Left renal cortex interstitium (tissue), 4 donors: ENCODE measurements at places on chromosomes 3 and 15.

GRCh38 chr3:54793171-54793570, 134.7 kb downstream of the LRTM1 start:
- DNase-seq: no peak

- no peak for DNase-seq
Observed at GRCh38 chr3:37772773-37773354, 88.8 kb upstream of the CTDSPL start.

- DNase-seq: no peak
Observed at GRCh38 chr3:127551178-127551577, 39.4 kb downstream of the TPRA1 start.

DNA sequence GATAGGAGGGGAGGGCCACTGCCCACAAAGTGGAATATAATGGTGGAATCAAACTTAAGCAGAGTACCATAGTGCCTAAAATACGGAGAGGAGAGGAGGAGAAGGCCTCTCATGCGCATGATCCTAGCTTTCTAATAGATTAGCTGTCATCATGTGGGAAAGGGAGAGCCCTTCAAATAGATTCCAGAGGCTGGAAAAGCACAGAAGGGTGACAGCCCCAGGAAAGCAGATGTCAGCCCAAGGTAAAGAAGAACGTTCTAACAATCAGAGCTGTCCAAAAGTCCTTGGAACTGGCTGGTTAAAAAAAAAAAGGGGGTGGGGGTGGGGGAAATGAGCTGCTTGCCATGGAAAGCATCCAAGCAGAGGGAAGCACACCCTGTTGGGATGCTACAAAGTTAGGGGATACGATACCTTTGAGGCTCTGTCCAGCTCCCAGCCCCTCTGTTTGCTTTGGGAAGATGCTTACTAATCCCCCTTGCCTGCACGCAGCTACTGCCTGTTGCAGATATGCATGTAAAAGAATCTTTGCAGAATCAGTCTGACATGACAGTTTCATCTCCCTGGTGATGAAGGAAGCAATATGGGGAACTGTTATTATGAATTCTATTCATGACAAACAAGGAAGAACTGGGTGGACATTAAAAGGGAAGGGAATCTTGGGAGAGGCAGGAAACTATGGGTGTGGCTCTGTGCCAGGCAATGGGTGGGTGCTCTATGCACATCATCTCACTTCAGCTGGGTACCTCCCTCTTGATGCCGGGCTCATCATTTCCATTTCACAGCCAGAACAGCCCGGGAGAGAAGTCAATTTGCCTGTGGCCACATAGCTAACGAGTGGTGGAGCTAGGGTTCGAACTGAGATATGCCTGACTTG, 10.1 kb upstream of the LMCD1 start:
- DNase-seq: no peak

DNA sequence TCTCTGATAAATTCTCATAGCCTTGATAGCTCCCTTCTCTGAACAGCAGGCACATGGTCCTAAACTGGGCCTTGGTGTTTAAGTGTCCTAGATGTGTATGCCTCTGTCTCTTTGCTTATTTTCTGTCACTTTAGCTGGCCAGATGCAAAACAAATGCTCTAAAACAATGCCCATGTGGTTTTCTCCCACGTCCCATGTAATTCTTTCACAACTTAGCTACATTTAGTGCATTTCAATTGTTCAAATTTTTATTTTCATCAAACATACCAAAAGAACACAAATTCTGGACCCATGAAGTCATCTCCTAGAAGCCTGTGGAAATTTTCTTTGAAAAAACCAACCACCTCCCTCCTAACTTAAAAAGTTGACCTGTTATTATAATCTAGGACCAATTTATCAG, 491.3 kb upstream of the AGTR1 start:
- DNase-seq: no peak

DNA sequence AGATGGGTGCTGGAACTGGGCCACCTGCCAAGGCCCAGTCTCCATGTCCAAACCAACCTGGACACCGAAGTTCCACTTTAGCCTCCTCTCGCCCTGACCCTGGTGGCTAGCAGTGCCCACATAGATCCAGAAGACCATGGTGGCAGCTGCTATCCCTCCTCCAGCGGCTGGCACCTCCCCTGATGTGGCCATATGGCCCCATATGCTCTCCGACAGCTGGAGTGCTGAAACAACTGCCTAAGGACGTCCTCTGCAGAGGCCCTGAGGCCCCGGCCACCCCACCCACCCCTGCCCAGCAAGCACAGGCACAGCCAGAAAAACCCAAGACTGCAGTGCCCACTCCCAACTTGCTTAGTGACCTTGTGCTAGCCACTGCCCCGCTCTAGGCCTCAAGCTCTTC, 182.3 kb upstream of the LINGO1 start:
- no peak for DNase-seq

- no peak for DNase-seq
Observed at GRCh38 chr15:65385870-65386258, 8.1 kb upstream of the IGDCC3 start.

- no peak for DNase-seq
Observed at GRCh38 chr15:74408815-74409214, 24.9 kb downstream of the SEMA7A start.

- no peak for DNase-seq
Observed at GRCh38 chr15:35723120-35723847, 177.3 kb upstream of the DPH6 start.

GRCh38 chr3:185561958-185562357, 9.6 kb upstream of the LIPH start:
- DNase-seq: no peak

GRCh38 chr3:144487011-144487410, 515.4 kb downstream of the DIPK2A start:
- no peak for DNase-seq

- DNase-seq: no peak
Observed at GRCh38 chr3:51340989-51341636, 44.0 kb upstream of the MANF start.

DNA sequence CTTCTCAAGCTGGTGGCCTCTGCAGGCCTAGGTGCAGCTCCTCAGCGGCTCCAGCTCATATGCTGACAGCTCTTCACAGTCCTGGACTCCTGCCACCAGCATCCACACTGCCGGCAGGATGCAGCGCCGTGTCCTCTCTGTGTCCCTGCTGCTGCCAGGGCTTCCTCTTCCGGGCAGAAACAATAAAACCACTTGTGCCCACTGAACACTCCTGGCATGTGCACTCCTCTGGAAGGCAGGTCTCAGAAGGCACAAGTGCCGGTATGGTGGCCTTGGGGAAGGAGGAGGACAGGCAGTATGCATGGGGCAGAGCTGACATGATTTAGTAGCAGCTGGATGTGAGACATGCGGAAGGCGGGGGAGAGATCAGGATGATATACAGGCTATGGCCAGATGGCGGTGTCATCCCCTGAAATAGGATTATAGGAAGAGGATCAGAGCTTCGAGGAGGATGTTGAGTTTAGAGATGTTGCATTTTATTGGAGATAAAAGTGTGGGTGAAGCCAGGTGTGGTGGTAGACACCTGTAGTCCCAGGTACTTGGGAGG, 7.5 kb upstream of the MAN2A2 start:
- DNase-seq: no peak

GRCh38 chr3:194360568-194360967, 9.0 kb downstream of the LRRC15 start:
- no peak for DNase-seq

- no peak for DNase-seq
Observed at GRCh38 chr15:83477808-83478537, 30.8 kb downstream of the SH3GL3 start.

- DNase-seq: no peak
Observed at GRCh38 chr3:12336099-12336498, 47.2 kb downstream of the PPARG start.

DNA sequence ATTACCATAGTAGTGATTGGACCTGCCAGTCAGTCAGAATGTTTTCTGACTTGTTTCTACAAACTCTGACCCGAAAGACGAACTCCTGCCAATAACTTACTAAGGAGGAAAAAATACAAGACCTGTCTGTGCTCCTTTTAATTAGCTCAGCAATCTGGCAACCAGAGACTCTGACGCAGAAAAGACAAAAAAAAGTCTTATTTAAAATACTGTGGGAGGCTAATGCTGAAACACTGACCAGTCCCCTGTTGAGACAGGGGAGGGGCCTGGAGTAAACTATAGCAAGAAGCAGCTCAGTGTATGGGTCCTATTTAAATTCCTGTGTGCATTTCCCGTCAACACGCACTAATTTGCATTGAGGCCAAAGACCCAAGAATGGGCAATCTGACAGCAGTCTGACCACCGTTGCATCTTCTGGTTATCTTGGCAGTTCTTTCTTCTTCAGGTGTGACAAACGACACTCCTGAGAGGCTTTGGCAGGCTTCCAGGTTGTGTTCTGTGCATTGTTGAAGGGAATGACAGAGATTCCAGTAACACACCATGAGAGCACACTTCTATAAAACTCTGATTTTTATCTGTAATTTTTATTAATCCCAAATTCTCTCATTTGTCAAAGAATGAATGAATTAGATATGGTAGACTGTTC, 1114.3 kb downstream of the IGSF11 start:
- no peak for DNase-seq

DNA sequence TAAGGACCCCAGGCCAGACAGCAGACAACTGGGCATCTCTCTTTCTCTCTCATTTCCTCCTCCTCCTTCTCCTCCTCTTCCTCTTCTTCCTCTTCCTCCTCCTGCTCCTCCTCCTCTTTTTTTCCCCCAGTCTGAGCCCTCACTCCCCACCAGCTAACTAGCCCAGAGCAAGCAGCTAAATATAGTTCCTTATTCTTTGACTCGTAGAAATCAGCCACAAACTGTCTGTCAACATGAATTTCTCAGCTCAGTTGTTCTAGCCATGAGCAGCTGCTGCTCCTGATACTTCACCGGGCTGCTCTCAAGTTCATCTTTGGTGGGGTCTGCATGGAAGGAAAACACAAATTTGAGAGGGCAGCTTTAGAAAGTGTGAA, 19.2 kb upstream of the LOXL1 start:
- DNase-seq: no peak

DNA sequence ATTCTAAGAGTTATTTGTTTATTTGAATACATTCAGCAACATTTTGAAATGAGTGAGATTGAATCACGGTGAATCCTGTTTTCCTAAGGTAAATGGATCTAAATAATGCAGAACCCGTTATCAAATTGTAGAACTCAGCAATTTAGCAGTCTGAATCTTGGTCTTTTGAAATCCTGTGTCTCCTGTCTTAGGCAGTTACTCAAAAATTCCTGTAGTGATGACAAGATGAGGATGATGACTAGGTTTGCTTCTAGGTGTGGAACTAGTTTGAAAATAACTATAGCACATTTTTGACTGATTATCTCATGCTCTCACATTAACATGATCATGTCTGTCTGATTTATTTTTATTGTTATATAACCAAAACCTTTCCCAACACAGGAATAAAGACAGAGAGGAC, 115.0 kb downstream of the RAP2B start:
- DNase-seq: no peak

DNA sequence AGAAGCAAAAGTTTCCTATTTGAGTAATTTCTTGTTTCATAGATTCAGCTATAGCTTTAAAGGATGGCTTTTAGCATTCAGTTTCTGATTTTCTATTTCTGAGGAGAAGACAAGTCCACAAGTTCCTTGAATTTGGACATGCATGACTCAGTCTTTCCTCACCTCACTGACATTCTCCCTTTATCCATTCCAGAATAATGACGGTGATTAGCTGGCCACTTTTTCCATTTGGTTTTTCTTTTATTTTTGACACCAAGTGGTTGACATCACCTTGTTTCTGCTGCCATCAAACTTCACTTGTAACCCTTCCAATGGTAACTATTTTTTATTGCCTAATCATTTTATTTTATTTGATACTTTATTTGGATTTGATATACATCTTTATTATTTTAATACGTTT, 404.4 kb upstream of the KCNMB2 start:
- no peak for DNase-seq

GRCh38 chr15:68479406-68479805, 47.4 kb upstream of the ITGA11 start:
- DNase-seq: no peak

GRCh38 chr3:128318275-128318941, 148.3 kb downstream of the DNAJB8 start:
- DNase-seq: no peak

GRCh38 chr3:58079773-58080172, 71.6 kb downstream of the FLNB start:
- no peak for DNase-seq
